ENCODE measurements at places on chromosomes 2 and 18.

GRCh38 chr2:32997705-32998104 is 51.0 kb downstream of the LTBP1 start:
- no peak for DNase-seq

GRCh38 chr18:39701839-39702238 is 2136.2 kb upstream of the CELF4 start:
- DNase-seq: peak; percentile 48

DNA sequence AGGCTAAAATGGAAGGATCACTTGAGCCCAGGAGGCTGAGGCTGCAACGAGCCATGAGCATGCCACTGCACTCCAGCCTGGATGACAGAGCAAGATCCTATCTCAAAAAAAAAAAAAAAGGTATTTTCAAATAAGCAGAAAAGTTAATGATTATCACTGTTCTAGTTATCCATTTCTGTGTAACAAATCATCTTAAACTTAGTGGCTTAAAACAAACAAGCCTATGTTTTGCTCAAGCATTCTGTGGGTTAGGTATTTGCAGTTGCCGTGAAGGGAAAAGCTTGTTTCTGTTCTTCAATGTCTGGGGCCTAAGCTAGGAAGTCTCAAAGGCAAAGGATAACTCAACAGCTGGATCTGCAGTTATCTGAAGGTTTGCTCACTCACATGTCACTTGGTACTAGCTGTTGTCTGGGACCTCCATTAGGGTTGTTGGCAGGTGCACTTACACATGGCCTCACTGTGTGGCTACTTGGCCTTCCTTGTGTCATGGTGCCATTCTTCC is 14.1 kb downstream of the MFF start:
- no peak for DNase-seq

- DNase-seq: no peak
Observed at GRCh38 chr2:172261292-172261691, 158.6 kb upstream of the DLX2 start.

- no peak for DNase-seq
Observed at GRCh38 chr18:76985156-76985950, 147.2 kb downstream of the MBP start.

GRCh38 chr2:55019526-55020258 is 30.6 kb downstream of the RTN4 start:
- DNase-seq: no peak

GRCh38 chr18:13289481-13290205 is 71.1 kb downstream of the LDLRAD4 start:
- DNase-seq: no peak
